Body of pancreas (tissue), 4 donors: ENCODE measurements at places on chromosomes 1 and 21.

DNA sequence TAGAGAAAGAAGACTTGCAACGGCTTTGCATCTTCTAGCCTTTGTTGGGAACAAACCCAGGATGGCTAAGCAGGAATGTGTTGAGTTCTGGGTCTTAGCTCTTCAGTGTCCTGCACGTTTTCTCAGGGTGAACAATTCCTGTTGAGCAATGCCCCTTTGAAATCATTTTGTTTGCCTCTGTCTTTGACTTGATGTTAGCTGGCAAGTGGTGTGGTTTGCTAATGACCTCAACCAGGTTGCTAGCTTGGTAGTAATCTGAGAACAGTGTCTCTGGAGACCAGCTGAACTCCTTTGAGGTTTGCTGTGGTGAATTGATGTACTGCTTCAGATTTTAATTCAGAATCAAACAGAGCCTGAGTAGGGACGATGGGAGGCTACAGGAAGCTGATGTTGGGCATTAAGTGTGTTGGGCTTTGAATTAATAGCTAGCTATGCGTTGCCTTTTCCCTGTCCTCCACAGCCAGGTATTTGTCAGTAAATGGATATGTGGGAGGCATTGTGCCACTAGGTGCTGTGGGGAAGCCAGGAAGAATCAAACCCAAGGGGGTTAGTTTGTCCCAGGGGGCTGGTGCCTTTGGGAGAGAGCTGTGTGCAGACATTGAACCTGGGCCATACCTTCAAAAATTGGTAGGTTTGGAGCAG, 23.3 kb upstream of the SRSF10 start:
- DNase-seq, result no peak

GRCh38 chr1:39846796-39847195, 36.5 kb downstream of the TRIT1 start:
- no peak for DNase-seq

GRCh38 chr1:158945061-158945460, 13.7 kb downstream of the PYHIN1 start:
- no peak for DNase-seq

DNA sequence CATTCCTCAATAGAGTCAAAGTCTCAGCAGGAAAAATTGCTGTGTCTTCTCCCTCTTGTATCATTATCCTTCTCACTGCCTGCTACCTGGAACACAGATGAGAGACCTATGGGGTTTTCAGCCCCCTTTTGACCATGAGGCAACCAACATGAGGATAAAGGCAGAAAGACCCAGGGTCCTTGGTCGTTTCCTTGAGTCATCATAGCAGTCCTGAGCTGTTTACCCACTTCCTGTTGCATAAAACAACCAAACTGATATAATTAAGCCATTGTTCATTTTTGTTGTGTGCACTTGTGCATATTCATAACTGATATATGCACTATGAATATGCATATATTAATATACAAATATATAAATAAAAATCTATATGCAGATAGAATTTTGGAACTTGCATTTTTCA, 188.3 kb upstream of the MAP1LC3C start:
- no peak for DNase-seq

- DNase-seq, result peak; percentile 24
Measured at GRCh38 chr1:233543338-233544255, 70.3 kb upstream of the KCNK1 start.

DNA sequence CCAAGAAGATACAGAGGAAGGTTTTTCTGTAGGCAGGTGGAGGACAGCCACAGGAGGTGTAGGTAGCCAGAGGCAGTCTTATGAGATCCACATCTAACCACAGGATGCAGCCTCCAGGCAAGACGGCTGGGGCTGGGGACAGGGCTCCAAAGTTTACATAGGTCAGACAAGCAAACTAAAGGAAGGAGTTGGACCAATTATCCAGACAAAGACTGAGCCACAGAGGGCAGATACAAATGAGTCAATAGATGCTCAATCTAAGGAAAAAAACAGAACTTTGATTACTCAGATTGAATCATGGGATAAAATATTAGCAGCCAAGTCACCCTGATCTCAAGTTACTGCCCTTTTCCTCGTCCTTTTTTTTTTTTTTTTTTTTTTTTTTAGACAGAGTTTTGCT, 91.6 kb downstream of the RGS7 start:
- DNase-seq, result no peak

GRCh38 chr1:14915356-14916054, 238.0 kb upstream of the TMEM51 start:
- DNase-seq, result peak; percentile 76

GRCh38 chr1:25256578-25256965, 9.3 kb upstream of the RSRP1 start:
- DNase-seq, result no peak

GRCh38 chr1:62181532-62181931, 13.1 kb upstream of the L1TD1 start:
- DNase-seq, result no peak

DNA sequence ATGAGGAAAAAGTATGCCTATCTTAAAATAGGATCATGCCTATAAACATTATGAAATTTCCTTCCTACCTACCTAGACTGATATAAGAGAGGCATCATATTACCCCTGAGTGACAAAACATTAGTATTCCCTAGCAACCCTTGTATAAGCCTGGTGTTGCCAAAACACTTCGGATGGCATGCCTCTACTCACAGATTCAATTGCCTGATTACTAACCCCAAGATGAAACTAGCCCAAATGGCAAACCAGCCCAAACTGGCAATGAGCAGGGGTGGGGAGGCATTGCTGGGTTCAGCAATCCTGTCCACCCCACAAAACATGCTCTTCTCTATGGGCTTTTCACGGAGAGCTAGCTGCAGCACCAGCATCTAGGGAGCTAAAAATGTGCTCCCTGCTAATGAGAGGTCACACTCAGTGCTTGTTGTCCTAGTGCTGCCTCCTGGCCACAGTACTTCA, 13.9 kb downstream of the PALMD start:
- no peak for DNase-seq

DNA sequence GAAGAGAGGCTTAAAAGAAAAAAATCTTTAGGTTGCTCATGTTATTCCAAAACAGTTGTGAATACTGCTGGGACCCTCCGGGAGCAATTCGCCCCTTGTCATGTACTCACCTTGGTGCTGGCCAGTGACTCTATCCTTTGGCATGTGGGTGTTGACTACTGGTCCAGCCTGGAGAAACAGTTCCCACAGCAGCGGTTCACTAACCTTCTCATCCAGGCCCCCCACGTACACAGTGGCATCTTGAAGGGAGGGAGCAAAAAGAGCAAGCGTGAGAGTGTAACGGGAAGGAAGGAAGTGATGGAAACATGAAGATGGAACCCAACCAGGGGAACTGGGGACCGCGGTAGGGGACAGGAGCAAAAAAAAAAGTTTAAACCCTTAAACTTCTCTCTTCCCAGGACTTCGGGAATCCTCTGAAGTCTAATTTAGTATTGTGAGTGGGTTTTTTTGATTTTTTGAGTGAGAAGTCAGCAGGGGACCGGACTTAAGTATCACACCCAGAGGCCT, 494 bp downstream of the SF3B4 start:
- DNase-seq, result no peak

DNA sequence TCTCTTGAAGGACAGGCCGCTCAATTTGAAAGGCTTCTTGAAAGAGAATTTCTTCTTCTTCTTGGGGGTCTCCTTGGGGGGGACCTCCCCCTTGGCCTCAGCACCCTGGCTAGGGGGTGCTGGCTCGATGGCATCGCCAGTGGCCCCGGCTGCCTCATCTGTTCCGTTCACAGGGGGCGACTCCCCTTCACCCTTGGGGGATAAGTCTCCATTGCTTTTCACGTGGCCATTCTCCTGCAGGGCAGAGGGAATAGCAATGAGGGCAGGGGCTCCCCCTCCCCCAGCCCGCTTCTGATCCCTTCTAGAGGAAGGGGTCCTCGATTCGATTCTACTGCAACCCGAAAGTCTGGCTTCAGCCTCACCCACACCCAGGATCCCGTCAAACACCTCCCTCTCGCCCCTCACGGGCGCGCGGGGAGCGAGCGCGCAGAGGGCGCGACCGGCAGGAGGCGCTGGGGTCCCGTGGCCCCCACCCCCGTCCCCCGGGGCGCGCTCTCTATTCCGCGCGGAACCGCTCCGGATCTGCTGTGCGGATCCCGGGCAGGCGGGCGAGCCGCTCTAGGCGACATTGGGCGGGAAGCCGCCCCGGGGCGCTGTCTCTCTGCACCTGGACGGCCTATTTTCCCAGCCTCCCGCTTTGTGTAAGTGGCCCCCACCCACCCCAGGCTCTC, 1.0 kb downstream of the MARCKSL1 start:
- peak; percentile 59 for DNase-seq

DNA sequence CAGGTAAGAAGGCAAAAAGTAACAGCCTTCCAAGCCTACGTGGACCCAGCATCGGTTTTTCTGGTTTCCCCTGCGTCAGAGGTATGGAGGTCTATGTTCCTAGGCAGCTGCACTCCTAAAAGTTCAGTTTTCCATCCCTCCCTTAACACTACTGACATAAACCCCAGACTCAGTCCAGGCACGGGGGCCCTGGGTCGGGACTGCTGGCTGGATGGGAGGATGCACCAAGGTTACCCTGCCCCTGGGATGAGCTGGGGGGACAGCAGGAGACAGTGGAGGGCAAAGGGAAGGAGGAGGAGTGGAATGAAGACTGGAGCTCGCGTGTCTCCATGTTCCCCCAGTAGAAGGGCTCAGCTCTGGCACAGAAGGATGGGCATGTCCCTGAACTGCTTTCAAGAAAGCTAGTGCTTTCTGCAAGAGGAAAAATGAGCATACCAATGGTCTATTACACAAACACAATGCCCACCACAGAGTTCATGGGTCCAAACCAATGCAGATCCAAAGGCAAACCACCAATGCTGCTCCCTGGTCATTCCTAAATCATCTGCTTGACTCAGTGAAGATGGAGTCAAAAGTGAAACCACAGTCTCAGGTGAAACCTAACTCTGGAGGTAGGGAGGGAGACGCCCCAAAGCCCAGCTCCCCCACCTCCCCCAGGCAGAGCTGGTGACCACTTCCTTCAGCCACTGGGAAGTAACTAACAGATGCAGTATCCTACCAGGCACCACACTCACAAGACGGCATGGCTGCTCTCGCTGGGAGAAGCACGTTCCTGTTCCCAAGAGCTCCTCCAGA, 54.9 kb downstream of the CD46 start:
- no peak for DNase-seq

DNA sequence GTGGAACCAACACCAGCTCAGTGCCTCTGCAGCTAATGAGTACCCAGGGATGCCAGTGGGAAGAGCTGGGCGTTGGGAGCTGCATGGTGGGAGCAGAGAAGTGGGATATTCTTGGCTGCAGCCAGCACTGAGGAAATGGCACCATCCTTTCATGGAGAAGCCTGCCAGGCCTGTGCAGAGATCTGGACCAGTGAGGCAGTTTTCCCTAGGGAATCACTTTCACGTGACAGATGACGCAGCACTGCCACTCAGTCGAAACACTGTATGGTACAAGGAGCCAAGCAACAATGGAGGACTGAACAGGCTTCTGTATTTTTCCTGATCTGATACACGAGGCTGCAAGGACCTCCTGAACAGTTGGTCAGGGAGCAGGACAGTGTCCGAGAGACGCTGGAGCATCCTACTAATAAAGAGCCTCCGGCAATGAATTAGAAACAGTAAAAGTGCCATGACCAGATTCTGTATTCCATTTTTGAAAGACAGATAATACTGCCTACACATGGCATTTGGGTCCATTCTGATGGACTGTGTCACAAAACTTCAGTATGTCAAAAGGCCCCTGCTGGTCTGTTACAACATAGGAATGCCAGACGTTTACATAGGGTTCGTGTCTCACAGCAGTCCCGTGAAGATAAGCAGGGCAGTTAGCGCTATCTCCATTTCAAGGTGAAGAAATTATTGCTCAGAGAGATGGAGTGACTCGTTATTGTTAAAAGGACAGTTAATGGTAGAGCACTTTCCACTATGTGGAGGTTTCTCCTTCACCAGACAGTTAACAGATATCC, 44.0 kb upstream of the LMO4 start:
- no peak for DNase-seq

- DNase-seq, result no peak
Measured at GRCh38 chr1:6243053-6243834, 735 bp upstream of the HES3 start.

DNA sequence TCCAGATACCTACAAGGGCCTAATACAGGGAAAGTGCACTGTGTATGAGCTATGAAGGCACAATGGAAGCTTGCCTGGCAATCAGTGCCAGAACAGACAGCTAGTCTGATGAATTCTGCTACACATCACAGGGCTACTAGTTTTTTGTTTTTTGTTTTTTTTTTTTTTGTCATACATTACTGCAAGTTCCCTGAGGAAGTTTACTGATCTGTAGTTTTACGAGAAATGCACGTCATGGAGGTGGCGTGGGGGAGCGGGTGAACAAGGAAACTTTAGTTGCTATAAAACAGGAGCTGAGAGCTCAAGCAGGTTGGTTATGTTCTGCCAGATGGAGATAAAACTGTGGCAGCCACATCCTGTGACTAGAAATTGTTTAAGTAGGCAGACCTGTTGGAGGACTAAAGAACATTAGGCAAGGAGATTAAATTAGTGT, 17.7 kb downstream of the PTPRC start:
- peak; percentile 11 for DNase-seq

- DNase-seq, result no peak
Measured at GRCh38 chr1:235986869-235987268, 78.0 kb downstream of the NID1 start.

DNA sequence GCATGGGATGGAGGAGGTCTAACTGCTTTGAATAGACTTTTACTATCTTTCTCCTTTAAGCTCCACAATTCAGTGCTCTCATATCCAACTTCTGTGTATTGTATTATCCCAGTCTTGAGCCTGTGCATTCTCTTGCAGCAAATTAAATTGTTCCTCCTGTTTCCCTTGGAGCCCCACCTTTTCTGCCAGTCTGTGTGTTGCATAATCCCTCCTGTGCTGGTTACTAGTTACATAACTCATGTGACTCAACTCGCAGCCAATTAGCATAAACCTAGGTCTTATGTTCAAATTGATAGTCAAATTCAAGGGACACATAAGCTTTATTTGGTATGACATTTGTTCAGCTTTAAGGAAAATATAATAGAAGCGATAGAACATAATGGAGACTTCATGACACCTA, 1863.5 kb downstream of the MRPL39 start:
- no peak for DNase-seq

DNA sequence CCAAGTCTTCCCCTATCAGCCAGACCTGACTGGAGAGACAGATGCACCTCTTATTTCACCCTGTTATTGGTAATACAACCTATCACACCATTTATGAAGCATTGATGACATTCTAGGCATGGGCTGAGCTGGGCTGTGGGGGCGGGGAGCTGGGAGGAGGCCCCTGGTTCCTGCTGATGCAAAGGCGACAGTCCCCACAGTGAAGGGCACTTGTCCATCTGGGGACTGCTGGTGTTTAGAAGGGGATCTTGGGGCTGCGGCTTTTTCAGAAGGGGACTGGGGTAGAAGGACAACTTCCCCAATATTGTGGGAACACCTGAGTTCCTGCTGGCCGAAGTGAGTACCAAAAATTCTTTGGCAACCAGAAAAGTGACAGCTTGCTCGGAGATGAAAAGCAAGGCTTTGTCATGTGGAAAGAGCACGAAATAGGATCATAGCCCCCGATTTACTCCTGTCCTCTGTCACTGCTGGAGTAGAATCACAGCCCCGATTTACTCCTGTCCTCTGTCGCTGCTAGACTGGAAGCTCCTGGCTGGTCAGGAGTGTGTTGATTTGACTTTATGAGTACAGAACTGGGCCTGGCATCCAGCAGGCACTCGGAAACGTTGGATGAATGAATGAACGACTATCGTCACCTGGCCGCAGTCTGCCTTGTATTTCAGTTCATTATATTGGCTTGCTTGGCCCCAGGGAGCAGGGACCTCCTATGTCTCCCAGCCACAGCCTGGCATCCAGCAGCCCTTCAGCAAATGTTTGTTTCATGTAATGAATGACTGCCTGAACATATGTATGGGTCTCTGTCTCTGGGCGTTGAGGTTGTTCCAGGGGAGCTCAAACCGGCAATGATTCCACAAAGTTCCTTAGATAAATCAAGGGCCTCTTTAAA, 16.5 kb upstream of the ETV3L start:
- DNase-seq, result no peak
